ENCODE measurements at places on chromosomes 3 and 15.

DNA sequence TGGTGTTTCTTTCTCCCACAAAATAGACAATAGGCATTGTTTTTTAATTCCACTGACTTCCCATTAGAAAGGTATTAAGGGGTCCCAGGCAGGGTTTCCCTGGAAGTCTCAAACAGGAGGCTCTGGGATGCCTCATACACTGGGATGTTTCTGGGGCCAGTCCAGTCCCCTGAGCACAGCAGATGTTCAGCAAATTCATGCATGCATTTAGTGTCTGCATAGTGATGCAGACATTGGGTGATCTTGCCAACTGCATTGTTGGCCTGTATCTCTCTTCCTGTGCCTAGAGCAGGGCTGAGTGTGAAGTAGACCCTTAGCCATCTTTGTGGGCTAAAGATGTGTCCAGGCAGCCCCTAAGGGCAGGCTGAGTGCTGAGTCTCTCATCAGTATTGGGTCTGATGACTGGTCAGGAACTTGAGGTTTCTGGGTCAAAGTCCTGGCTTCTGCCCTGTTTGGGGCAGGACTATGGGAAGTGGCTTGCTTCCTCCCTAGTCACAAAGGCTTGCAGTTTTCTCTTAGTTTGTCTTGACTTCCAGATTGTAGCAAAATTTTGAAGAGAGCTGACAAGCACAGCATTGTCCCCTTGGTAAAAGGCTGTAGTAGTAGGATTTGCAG is 56.5 kb downstream of the BSN start:
- no peak for DNase-seq

DNA sequence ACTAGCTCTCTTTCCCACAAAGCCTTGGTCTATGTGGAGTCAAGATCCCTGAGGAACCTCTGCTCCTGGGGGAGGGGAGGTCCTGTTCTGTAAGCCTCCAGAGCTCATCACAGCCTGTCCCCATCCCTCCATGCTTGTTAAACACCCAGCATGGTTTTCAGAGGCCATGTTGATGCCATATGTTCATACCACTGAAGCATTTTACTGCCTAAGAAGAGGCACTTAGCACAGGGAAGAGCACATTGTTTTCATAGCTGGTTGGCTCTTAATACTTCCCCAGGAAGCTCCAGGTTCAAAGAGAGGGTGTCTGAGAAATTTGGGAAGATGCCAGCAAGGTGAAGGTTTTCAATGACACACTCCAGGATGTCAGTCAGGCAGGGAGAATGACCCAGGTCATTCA is 25.6 kb downstream of the CPNE4 start:
- DNase-seq = no peak

DNA sequence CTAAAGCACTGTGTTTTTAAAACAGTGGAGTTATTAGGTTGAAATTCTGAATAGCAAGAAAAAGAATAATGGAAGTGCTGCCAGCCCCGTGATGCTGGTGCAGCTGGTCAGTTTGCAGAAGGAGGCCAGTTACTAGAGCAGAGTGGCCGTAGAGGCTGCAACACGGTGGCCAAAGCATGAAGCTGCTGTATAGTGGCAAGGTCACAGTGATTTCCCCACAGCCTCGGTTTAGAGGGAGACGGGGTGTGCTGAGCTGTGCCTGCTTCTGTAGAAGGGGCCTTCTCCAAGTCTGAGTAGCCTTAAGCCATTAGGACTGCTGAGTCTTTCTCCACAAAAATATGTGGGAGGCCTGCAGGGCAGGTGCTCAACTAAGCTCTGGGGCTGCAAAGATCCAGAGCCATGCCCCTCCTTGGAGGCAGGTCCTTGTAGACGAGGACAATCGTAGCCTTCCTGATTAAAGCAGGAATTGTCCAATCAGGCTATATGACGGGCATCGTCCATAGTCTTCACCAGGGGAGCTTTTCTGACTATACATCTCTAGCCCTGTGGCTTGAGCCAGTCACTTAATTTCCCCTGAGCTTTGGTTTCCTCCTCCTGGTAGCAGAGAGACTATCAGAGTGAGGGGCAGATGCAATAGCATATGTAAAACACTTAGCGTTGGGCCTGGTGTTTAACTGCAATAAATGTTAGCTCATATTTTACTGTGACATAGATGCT is 151.6 kb downstream of the PGPEP1L start:
- no peak for DNase-seq

DNA sequence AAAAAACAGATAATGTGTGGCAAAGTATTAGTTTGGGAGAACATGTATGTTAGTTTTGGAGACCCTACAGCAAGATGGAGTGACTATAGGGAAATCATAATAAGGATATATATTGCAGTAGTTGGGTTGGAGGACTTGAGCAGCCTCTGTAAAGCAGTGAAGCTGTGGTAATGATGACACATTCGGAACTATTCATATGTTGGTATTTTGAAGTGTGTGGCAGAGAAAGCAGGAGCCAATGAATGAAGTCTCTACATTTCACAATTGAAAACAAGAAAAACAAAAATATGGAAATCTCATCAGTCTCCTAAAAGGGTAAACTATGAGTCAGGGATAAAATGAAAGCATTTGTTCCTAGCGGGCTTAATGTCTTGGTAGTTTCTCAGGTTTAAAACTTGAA is 645.9 kb downstream of the OTOL1 start:
- no peak for DNase-seq

- DNase-seq = no peak
Observed at GRCh38 chr3:12797892-12798558, 1.5 kb downstream of the CAND2 start.

- no peak for DNase-seq
Observed at GRCh38 chr3:136021803-136022202, 56.3 kb downstream of the PPP2R3A start.

- DNase-seq = no peak
Observed at GRCh38 chr3:177519588-177519987, 322.3 kb upstream of the TBL1XR1 start.

GRCh38 chr15:64141798-64142512 is 9.6 kb upstream of the SNX22 start:
- DNase-seq = no peak

DNA sequence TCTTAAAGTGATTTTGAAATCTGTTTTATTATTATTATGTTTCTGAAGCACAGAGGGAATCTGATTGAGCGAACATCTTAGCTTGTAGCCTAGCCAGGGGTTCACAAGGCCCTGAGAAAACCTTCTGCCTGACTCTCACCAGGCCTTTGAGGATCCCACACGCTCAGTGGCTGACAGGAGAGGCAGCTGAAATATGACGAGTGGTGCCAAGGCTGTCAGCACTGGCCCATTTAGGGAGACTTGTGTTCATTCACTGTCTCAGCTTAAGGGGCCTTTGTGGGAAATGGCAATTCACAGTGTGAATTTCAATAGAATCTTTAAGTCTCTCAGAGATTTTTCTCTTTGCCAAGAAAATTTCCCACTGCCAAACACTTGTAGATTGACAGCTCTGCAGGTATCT is 770.9 kb downstream of the TUSC7 start:
- no peak for DNase-seq

DNA sequence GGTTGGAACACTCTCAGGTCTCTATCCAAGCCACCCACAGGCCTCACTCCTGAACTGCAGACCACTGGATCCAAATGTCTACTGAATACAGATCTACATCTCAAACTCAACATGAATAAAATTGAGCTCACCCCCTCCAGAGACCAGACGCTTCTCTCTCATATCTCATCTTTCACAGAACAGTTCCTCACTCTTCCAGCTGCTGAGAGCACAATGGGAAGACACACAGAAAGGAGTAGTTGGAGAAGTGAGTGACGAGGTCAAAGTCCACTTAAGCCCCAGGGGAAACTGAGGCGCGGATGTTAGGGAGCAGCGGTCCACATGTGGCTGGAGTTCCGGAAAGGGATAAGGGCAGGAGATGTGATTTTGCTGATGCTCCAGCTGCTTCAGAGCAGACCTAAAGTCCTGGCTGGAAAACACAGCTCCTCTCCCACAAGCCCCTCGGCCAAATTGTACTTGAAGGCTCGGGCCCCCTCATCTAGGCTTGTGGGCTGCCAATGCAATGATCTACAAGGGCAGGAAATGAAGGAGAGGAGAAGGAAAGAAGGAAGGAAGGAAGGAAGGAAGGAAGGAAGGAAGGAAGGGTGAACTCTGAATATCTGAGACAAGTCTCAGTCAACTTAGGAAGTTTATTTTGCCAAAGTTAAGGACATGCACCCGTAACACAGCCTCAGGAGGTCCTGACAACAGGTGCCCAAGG is 211.2 kb upstream of the TLE3 start:
- DNase-seq = no peak

DNA sequence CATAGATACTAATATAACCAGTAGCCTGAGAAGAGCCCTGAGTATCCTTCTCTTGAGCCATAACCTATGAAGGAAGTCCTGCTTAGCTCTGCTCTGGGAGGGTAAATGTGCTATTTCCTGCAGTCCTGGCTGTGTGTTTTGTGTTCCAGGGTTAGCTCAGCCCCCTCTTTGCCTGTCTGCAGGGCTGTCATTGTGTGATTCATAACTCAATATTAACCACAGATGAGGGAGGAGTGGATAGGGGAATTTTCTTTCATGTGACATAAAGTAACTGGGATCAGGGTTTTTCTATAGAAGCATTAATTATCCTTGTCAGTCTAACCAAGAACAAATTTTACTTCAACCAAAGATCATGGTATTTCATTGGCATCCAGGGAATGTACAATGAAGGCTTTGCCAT is 183.3 kb upstream of the ZBTB20 start:
- no peak for DNase-seq

DNA sequence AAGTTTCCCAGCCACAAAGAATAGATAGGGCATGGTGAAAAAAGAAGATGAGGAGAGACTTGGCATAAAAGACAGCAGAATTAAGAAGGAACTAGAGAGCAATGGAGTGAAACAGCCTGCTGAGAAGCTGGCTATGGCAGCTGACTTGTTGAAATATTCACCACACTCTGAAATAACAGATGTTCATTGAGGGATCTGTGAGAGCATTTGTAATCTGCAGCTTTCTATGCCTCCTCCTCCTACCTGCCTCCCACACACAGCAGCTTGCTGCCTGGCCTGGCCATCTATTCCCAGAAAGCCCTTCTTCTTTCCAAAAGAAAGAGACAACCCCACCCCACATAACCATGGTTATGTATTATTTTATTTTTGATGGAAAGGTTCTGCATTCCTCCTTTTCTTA is 303.9 kb downstream of the GAP43 start:
- no peak for DNase-seq

- no peak for DNase-seq
Observed at GRCh38 chr3:61464518-61465140, 96.7 kb upstream of the PTPRG start.

DNA sequence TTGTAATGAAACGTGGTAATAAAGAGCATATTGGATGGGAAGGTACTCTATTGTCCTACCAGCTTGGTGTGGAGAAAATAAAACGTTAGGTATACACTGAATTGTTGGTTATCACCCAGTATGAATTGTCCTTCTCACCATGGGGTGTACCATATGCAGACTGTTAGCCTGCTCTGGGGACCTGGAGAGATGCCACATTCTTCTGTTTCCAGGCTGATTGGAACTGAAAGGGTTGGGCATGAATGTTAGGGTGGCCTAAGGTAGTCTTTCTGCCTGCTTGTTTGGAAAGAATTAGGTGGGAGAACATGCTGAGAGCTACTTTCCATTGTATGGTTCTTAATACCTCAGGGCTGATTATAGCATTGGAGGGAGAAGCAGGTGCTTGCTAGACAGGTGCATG is 340.6 kb downstream of the PTPRG start:
- no peak for DNase-seq

- DNase-seq = no peak
Observed at GRCh38 chr3:109117939-109118338, at the start of gene MORC1. Gene MORC1, minus strand, starts transcription at chr3:109118134. Its CDS starts 75 bp downstream, at chr3:109118059.

GRCh38 chr15:64247535-64247905 is 84.7 kb upstream of the PPIB start:
- DNase-seq = no peak

- no peak for DNase-seq
Observed at GRCh38 chr3:152200476-152201420, 68.0 kb upstream of the MBNL1 start.

DNA sequence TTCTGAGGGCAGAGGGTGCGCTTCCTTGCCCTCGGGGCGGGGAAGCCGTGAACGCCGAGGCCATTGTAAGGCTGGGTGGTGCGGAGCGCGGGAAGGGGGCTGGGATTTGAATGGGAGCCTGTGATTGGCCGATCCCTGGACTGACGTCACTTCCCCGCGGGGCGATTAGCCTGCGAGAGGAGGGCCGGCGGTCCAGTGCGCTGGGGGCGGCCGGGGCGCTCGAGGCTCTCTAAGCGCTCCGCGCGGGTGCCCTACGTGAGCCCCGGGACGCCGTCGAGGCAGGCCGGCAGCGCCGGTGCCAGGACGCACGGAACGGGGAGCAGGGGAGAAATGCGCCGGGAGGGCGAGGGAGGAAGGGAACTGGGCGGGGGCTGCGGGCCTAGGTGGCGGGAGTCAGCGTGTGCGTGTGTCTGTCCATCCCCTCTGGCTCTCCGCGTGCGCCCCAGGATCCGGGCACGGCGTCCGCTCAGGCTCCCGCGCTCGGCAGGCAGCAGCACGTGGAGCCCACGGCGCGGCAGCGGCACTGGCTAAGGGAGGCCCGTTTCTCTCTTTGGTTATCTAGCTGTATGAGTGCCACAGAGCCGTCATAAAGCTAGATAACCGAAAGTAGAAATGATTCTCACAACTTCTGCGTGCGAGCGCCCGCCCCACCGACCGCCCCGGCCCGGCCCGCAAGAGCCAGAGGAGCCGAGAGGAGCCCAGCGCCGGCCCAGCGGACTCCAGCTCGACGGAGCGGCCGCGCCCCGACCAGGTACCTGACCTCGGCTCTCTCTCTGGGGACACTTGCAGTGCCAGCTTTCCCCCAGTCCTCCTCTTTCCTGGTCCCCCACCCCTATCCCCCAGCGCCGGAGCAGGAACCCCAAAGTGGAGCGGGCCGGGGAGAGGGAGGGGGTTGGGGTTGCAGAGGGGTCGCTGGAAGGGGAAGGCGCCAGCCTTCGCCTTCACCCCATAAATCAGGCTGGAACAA is 33.1 kb upstream of the POLG start:
- DNase-seq = no peak

DNA sequence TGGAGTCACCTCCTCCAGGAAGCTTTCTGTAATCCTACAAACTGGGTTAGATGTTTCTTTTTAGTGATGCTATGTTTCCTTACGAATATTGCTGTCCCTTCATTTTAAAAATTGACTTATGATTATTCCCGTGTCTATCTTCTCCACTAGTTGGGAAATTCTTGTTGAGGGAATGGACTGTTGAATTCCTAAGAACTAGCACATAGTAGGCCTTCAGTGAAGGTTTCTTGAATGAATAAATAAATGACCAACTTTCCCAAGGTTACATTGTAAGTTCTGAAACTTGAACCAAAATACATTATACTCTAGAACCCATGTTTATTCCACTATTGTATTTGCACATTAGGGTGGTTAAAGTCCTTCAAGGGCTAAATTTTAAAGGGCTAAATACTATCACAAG is 812 bp upstream of the IL20RB start:
- DNase-seq = no peak

DNA sequence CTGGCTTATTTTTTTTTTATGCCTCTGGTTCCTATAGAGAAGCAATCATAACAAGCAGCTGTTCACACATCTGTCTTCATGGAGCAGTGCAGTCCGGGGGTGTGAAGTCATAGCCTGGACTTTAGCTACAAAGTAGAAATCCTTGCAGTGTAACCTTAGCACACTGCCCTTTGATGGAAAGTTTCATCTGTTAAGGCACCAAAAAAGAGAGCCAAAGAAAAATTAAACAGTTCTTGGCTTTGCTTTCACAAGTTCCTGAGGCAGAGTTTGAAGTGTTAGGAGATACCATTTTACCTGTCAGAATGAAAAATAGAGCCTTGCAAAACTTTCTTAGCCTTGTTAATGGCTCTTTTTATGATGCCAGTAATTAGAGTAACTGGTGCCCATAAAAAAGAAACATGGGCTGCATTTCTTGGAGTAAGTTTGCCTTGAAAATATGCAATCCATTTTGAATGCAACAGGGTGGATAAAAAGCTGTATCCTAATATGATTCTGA is 84.1 kb downstream of the PIK3R4 start:
- no peak for DNase-seq

- DNase-seq = no peak
Observed at GRCh38 chr3:119181765-119182164, 8.4 kb downstream of the UPK1B start.
